Endothelial cell of umbilical vein (primary cell): ENCODE measurements at places on chromosomes 6 and 20.

GRCh38 chr20:49616154-49617007 is 48.4 kb upstream of the PTGIS start:
- no peak for DNase-seq

DNA sequence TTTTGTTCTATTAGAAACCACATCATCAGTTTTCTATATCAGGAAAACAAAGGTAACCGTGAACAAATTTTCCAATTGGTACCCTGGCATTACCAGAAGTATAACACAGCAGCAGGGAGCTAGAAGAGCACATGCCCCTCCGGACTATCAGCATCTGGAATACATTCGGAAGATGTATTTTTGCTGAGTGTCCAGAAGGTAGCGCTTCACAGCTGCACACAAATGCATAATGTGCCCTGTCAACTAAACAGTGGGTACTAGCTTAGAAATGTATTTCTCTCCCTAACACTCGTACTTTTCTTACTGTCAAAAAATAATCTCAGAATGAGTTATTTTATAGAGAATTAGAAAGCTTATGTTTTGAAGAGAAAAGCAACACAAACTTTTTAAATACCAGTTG is 77.6 kb downstream of the HUS1B start:
- DNase-seq = no peak

DNA sequence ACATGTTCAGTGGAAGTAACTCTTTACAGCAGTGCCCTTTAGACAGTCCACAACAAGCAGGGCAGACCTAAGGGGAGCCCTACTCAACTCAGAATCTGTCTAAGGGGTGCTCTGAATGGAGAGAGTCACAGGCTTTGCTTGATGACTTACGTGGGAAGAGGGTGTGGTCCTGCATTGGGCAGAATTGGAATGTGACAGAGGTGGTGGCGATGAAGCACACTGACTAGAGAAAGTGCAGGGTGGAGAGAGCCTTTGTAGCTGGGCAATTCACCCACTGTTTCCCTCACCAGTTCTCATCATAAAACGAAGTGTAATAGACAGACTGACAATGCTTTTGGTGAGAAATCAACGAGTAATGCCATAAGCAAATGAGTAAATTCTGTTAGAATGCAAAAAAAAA is 11.2 kb downstream of the TP53INP2 start:
- DNase-seq = no peak

DNA sequence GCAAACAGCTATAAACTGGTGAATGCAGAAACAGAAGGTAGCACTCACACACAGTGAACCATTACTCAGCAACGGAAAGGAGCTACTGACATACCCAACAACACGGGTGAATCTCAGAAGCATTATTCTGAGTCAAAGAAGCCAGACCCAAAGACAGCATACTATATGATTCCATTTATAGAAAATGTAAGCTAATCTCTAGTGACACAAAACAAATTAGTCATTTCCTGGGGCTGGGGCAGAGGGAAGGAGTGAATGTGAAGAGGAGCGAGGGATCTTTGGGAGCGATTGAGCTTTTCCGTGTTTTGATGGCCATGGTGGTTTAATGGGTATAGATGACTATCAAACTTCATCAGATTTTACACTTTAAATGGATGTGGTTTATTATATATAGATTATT is 614.6 kb downstream of the DHX35 start:
- DNase-seq = no peak

GRCh38 chr6:16950302-16950701 is 151.5 kb upstream of the STMND1 start:
- DNase-seq = no peak

DNA sequence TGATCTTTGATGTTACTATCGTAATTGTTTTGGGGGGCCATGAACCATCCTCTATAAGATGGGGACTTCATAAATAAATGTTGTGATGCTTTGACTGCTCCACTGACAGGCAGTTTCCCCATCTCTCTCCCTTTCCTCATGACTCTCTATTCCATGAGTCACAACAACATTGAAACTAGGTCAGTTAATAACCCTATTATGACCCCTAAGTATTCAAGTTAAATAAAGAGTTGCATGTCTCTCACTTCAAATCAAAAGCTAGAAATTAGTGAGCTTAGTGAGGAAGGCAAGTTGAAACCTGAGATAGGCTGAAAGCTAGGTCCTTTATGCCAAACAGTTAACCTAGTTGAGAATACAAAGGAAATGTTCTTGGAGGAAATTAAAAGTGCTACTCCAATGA is 491.0 kb downstream of the HAO1 start:
- DNase-seq = no peak

DNA sequence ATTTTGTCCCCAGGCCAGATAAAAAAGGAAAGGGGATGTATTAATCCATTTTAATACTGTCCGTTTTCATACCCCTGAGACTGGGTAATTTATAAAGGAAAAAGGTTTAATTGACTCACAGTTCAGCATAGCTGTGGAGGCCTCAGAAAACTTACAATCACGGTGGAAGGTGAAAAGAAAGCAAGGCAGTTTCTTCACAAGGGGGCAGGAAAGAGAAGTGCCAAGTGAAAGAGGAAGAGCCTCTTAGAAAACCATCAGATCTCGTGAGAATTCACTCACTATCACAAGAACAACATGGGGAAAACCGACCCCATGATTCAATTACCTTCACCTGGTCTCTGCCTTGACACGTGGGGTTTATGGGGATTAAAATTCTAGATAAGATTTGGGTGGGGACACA is 152.5 kb downstream of the IBTK start:
- DNase-seq = no peak

- peak; percentile 29 for DNase-seq
Observed at GRCh38 chr6:786946-787763, 94.2 kb upstream of the EXOC2 start.

DNA sequence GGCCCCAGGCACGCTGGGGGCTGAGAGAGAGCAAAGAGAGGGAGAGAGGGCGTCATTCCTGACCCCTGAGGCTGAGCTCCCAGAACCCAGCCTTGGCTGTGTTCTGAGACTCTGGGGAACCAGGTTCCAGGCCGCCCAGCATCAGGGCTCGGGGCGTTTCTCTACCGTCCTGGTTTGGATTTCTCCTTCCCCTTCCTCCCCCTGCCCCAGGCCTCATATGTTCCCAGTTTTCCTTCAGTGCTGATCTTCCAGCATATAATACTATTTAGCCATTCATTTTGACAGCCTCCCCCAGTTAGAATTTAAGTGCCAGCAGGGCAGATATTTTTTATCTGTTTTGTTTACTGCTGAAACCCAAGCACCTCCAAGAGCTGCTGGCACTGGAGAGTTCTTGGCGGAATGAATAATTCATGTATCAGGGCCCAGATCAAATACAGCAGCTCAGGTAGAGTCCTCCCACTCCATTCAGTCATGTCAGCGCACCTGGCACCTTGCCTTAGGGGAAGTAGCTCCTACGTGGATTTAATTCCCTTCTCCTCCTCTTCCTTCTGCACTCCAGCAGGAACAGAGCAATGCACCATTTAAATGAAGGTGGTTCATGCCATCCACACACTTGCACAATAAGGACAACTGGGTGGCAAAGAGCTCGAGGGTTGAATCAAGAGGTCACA is 23.4 kb upstream of the FRMD1 start:
- no peak for DNase-seq

- no peak for DNase-seq
Observed at GRCh38 chr6:4953440-4953839, 50.4 kb downstream of the RPP40 start.

GRCh38 chr20:45470262-45470931 is 844 bp downstream of the WFDC2 start:
- DNase-seq = no peak

- peak; percentile 52 for DNase-seq
Observed at GRCh38 chr6:36594816-36595643, 868 bp downstream of the SRSF3 start.

- peak; percentile 67 for DNase-seq
Observed at GRCh38 chr6:136723780-136724179, 68.5 kb downstream of the MAP3K5 start.

- DNase-seq = no peak
Observed at GRCh38 chr6:169638388-169638787, 63.4 kb downstream of the WDR27 start.

- no peak for DNase-seq
Observed at GRCh38 chr20:36784900-36785299, 11.3 kb upstream of the DSN1 start.

GRCh38 chr6:80105972-80106417 is 476 bp upstream of the BCKDHB start:
- DNase-seq = no peak

GRCh38 chr20:42598581-42598980 is 591.1 kb downstream of the PTPRT start:
- no peak for DNase-seq

- DNase-seq = no peak
Observed at GRCh38 chr6:45998524-45998923, 17.1 kb downstream of the CLIC5 start.

DNA sequence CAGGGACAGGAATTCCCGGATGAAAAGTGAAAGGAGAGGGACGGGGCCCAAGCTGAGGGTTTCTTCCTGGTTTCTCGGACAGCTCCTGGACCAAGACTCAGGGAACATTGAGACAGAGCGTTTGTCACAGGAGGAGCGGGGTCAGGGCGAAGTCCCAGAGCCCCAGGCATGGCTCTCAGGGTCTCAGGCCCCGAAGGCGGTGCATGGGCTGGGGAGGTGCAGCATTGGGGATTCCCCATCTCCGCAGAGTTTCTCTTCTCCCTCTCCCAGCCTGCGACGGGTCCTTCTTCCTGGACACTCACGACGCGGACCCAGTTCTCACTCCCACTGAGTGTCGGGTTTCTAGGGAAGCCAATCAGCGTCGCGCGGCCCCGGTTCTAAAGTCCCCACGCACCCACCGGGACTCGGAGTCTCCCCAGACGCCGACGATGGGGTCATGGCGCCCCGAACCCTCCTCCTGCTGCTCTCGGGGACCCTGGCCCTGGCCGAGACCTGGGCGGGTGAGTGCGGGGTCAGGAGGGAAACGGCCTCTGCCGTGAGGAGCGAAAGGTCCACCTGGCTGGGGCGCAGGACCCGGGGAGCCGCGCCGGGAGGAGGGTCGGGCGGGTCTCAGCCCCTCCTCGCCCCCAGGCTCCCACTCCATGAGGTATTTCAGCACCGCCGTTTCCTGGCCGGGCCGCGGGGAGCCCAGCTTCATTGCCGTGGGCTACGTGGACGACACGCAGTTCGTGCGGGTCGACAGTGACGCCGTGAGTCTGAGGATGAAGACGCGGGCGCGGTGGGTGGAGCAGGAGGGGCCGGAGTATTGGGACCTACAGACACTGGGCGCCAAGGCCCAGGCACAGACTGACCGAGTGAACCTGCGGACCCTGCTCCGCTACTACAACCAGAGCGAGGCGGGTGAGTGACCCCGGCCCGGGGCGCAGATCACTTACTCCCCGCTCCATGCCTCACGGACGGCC is 54.6 kb upstream of the POLR1H start:
- no peak for DNase-seq

DNA sequence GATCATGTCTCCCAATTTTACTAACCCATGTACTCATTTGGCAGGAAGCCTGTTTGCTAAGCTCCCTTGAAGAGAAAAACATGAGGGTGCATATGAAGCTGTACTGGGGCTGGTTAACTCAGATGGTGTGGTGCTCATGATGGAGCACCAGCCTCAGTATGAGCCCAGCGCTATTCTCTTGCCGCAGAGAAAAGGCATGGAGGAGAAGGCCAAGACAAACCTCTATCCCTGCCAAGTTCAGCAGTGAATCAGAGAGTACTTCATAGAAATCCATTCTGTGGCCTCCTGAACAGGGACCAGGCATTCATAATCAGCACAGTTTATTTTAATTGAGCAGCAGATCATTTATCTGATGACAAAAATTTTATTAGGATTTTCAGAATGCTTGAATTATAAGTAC is 398.1 kb downstream of the LMBRD1 start:
- DNase-seq = no peak

DNA sequence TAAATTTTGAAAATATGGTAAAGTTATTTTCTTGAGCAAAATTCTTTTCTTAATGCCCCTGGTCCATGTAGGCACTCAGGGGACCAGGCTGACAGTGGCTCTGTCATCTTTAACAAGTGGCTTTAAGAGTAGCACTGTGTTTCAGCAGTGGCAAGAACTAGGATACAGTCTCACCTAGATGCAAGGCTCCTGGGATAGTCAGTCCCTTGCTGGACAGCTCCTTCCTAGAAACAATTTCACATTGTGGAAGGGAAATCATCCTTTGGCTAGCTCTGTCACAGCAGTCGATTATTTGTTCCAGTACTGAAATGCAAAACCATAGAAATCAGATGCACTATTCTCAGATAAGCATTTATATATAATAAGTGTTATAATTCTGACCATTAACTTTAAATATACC is 175.4 kb upstream of the KCNQ5 start:
- no peak for DNase-seq

DNA sequence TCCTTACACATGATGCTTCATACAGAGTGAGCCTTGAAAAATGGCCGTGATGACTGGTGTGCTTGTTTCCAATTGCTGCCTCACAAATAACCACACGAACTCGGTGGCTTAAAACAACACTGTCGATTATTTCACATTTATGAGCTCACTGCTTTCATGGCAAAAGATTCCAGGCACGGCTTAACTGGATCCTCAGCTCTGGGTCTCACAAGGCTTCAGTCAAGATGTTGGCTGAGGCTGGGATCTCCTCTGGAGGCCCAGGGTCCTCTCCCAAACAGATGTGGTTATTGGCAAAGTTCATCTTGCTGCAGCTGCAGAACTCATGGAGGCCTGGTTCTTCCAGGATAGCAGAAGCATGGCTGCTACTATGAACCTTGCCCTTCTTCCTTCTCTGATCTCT is 144.6 kb downstream of the TFAP2C start:
- DNase-seq = no peak

DNA sequence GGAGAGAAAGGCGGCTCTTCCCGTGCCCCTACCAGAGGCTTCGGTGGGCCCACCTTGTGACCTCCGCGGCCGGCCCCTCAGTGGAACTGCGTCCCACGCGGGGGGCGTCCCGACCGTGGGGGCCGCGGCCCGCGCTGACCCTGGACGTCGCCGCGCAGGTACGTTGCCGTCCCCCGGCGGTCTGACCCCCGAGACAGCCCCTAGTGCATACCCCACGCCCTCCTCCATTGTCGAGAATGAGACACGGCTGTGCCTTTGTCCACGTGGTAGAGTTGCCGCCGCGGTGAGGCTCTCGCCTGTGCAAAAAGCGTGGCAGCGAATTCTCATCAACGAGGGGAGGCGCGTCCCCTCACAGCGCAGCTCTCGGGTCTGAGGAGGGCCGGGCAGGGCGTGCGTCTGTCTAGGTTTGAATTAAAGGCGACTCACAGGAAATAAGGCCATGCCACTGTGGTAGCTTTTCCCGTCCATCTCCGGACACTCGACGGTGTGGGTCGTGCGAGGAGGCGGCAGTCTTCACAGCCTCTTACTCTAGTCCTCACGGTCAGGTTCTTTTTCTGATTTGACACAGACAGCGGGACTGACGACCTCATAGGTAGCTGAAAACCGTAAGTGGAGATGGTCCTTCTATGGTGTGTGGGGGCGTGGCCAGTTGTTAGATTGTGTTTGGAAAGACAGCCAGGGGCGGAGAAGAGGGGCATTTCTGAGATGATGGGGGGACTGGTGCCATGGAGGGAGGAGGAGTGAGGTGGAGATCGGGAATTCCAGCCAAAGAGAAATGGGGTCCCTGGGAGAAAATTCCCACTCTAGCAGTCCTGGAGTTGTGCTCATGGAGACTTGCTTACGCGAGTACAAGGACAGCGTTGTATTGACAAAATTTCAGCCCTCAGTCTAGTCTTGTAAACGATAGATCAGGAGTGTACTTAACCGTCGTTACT is 580 bp downstream of the NXT1 start:
- peak; percentile 69 for DNase-seq
